NT2/D1 (cell line): ENCODE measurements at places on chromosomes 2 and 18.

DNA sequence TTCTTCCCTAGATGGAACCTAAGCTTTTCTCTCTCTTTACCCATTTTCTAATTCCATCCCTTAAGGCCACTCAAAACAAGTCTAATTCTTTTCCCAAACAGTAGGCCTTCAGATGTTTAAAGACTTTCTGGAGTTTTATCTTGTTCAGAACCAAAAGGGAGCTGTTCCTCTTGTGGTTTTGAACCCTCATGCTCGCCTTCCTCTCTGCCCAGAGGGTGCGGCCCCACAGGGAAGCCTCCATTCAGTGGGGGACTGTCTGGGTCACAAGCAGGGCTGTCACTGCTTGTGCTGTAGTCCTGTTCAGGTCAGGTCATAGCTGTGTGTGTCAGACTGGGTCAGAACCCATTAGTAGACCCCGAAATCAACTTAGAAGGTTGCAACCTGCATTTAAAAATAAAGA lies 56.5 kb downstream of the TET3 start:
- DNase-seq: no peak

DNA sequence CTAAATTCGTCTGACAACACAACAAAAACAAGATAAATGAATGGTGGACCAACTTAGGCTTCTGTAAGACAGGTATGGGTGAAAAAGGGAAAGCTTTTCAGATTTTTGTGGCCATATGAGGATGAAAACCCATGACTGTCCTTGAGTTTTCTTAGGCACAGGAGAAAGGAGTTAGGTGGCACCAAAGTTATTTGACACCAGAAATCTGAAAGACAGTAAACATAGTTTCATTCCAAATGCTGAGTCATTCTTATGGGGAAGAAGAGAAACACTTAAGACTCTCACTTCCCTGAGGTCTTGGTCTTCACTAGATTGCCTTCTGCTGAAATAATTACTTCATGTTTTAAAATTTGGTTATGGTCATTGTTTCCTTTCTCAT lies 5.2 kb upstream of the GPD2 start:
- no peak for DNase-seq

GRCh38 chr18:26656944-26657536 lies 108.7 kb upstream of the KCTD1 start:
- DNase-seq: no peak

GRCh38 chr2:172708247-172708646 lies 27.4 kb upstream of the RAPGEF4 start:
- DNase-seq: no peak

- no peak for DNase-seq
These were observed 137.7 kb downstream of the ALK start for GRCh38 chr2:29783666-29784065.

DNA sequence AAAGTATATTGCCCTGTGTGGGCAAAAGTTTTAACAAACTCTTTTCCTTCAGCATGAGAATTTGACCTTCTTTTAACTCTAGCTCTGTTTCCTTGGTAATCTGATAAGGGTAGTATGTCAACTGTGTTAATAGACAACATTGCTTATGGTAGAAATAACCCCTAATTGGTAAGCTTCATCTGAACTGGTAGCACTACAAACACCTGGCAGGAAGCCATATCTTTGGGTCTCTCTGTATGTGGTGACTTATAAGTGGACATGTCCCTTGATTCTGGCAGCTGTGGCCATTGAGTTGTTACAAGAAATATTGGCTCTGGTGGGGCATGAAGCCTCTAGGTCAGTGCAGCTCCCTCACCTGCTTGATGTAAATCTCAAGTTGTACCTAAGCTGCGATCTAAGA lies 46.9 kb downstream of the MBD5 start:
- DNase-seq: no peak

DNA sequence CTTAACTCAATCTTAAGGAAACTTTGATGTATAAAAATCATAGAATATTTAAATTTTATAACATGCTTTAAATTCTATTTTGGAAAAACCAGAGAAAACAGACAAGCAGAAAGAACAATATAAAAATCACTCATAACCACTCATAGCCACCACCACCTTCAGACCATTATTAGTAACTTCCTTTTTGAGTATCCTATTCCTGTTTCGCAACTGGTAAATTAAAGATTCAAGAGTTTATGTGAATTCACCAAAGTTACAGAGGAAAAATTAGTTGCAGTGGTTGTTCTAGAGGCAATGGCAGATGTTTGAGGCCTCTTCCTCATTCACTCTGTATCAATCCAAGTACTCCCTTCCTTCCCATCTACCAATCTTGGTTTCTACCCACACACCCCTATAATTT lies 49.3 kb upstream of the PROKR1 start:
- no peak for DNase-seq

DNA sequence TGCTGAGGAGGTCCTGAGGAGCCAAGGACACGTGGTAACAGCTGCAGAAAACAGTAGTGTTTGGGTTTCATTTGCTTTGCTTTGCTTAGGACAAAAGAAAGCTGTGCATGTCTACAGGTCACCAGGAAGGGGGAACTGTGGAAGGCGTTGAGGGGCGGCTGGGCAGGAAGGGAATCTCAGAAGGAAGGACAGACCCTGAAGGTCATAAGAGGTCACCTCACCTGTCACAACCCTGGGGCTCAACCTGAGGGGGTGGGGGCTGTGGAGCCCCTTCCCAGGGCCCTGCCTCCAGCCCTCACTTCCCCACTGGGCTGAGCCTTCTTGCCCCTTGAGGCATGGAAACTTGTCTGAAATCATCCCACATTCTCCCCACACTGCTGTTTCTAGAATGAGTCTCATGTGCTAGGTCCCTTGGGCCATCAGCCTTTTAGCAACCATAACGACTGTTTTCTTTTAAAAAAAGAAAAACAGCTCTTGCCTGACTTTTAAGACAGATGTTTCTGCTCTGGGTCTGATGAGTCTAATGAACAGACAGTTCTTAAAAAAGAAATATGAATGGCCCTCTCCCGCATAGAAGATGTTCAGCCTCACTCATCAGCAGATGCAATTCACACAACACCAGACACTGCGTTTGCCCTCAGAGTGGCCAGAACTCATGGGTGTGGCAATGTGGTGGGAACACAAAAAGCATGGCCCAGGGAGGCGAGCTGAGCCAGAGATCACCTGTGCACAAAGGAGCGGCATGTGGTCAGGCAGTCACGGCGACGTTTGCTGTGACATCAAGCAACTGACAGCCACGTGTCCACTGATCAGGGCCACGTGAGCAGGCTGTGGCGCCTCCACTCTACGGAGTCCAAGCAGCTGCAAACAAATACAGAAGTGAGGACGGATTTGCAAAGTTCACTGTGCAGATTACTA lies 84.0 kb downstream of the SEPTIN10 start:
- DNase-seq: no peak

- DNase-seq: no peak
These were observed 207.4 kb downstream of the CBLN2 start for GRCh38 chr18:72336786-72337185.

GRCh38 chr2:38797250-38797676 lies 19.3 kb downstream of the GEMIN6 start:
- no peak for DNase-seq

- no peak for DNase-seq
These were observed 139.6 kb upstream of the RAB12 start for GRCh38 chr18:8469544-8470130.

DNA sequence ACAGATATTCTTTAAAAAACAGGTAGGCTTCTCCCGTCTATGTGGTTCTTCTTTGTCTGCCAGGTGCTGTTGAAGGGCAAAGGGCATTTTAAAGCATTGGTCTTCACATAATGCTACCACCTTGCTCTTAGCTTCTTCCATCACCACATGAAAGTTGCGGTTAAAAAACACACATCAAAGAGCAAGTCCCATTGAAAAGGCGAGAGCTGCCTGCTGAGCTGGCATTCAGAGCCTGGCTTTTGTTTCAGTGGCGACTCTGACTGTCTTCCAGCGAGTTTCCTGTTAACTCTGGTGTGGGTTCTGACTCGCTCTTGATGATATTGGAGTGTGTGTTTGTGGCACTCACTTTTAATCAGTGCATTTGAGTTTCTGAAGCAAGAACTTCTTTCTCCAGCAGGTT lies 624.9 kb upstream of the FANCL start:
- DNase-seq: peak; percentile 73

- no peak for DNase-seq
These were observed 33.7 kb upstream of the STAT4 start for GRCh38 chr2:191184457-191184856.

- no peak for DNase-seq
These were observed 60.6 kb downstream of the CCDC74A start for GRCh38 chr2:131588152-131588873.

DNA sequence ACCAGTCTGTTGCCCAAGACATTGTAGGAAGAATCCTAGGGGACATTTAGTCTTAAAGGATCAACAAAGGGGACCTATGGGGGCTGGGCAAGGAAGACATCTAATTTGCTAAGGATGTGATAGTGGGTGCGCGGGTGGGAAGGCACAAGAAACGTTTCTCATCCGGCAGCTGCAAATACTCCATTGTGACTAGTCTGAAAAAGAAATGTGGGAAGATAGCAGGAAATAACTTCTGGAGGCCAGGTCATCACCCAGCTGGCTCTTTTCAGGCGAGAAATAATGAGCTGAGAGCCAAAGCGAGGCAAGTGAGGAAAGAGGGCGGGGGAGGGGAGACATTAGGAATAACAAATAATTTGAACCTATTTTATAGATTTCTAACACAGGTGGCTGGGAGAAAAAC lies 70.3 kb upstream of the NCK2 start:
- DNase-seq: no peak

DNA sequence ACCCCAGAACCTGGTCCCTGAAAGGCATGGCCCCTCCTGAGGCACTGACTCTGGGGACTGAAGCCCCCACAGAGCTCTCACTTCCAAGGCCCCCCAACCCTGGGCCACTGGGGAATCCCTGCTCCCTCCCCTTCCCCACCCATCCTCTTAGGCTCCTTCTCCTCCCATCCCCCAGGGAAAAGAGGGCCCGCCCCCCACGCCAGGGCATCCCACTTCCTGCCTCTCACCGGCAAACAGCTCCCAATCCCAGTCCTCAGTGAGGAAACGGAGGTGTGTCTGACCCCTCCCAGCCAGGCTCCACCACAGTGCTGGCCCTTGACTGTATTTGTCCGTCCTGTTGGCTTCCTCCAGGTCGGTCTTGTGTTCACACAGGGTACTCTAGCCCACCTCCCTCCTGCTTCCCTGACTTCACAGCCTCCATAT lies 35.0 kb upstream of the PTMA start:
- DNase-seq: no peak

DNA sequence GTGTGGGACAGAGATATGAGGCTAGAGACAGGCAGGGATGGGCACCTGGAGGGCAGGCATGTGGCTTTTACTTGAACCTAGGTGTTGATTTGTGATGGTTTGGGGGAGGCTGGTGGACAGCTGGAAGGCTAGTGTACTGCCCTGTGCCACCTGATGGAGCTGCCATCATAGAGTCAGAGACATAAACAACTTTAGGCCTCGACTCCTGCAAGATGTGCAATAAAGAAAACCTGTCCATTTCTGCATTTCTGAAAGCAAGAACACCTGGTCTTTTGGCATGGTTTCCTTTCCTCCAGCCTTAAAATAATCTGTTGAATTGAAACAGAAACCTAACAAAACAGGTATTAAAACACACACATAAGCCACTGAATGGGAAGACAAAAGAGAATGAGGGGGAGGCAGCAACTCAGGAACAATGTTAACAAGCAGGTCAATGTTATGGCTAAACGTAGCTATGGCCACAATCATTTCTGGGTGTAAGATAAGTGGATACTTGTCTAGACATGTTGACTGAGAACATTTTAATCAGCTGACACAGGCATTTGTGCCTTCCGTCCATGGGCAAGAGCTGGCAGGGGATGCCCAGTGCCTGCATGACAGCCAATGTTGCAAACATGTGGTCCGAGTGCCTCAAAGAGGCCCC lies 87.8 kb downstream of the KCTD1 start:
- no peak for DNase-seq

DNA sequence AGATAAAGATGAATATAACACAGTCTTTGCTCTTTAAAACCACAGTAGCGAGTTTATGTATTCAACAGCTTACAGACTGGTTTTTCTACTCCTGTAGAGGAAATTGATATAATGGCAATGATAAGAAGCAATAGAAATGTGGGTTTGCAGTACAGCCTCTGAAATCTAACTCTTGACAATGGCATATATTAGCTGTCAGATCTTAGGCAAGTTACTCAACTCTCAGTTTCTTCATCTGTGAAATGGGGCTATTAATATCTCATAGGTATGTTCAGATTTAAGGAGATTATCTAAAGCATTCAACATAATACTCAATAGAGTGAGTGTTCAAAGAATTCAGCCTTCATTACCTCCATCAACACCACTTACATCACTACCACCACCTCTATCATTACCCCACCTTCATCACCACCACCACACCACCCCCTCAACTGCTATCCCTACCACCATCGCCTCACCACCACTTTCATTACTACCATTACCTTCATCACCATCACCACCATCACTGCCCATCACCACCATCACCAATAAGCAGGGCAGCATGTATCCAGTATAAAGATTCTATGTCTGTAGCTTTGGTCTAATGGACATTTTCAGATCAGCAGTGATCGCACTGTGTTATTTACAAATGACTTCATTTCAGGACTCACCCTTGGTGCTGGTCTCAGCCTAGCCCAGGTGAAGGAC lies 22.7 kb downstream of the AOX1 start:
- DNase-seq: no peak

GRCh38 chr2:192026059-192026824 lies 168.5 kb downstream of the TMEFF2 start:
- DNase-seq: no peak

- DNase-seq: no peak
These were observed 54.0 kb upstream of the NOSTRIN start for GRCh38 chr2:168748461-168748860.

DNA sequence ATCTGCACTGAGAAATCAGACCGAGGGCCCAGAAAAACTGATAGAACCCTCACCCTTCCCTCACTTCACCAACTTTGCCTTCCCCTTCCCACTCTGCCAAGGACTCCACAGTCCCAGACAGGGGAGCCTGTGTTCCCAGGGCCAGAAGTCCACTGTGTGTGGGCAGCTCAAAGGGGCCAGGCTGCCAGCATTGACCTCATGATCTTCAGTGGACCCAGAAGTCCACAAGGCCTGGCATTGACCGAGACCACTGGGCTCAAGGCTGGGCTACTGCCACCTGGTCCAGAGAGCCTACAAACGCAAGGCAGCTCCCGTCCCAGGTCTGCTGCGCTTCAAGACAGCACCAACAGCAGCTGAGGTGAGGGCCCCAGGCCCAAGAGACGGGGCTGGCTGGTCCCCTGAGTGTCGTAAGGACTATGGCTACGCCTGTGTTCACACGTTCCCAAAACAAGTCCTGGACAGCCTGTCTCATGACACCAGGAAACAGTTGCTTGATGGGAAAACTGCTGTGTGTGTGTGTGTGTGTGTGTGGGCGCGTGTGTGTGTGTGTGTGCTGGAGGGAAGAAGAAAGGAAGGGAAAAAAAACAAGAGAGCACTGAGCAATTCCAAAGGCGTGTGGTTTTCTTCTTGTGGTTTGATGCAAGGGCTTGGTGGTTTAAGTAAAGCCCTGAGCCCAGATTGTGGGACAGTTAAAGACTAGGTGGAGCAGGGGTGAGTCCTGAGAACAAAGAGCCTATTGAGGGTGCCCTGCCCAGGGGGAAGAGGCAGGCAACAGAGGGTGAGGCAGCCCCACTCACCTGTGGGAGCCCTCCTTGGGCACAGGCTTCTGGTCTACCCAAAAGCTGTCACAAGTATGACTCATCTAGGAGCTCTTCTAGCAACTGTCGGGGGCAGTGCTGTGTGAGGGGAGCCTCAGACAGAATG lies 46.6 kb upstream of the ZBTB7C start:
- no peak for DNase-seq

GRCh38 chr2:64605026-64605471 lies 48.7 kb downstream of the SERTAD2 start:
- no peak for DNase-seq
